ENCODE measurements at places on chromosomes 2 and 18.

DNA sequence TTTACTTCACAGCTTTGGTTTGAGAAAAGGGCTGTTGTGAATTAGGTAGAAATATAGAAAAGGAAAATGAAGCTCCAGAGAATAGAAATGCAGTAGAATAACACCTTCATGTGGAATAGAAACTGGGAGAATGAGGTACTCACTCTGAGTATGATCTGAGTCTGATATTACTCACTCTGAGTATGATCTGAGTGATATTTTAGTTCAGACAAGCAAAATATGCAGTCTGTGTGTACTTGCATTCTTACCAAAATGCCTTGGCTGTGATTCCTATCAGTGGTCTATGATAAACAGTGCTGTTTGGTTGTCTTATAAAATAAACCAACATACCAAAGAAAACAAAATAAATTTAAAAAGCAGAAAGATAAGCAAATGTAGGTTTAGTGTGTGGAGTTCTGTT, 487.6 kb downstream of the THSD7B start:
- DNase-seq: peak; percentile 67

- DNase-seq: no peak
Measured at GRCh38 chr2:105732955-105733607, 11.6 kb upstream of the NCK2 start.

- peak; percentile 75 for DNase-seq
Measured at GRCh38 chr2:25494616-25495015, 152.9 kb upstream of the DNMT3A start.

DNA sequence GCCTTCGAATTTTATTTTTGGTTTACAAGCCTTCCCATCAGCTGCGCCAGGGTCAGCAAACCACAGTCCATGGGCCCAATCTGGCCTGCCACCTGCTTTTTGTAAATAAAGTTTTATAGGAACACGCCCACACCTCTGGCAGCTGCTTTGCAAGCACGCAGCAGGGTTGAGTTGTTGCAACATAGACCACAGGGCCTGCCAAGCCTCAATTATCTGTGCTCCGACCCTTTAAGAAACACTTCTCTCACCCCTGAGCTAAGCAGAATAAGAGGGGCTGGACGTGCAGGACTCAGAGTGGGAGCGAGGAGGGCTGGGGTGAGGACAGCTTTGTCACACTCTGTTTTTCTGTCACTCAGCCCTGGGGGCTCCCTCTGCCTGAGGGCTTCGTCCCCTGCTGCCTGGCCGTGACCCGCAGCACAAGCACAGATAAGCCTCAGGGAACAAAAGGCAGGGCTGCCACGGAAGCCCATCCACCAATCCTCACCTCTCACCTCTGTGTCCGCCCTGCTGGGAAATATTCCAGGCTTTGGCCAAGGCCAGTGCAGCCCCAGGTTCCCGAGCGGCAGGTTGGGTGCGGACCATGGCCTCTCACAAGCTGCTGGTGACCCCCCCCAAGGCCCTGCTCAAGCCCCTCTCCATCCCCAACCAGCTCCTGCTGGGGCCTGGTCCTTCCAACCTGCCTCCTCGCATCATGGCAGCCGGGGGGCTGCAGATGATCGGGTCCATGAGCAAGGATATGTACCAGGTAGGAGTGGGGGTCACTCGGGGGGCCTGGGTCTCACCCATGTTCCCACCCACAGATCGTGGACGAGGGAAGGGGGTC, at the start of gene AGXT:
AGXT (plus strand) TSS at position 539 of the 823 bp plus-strand sequence; CDS start at position 581, 42 bp downstream.
- no peak for DNase-seq

- DNase-seq: no peak
Measured at GRCh38 chr2:181777734-181778133, 97.4 kb upstream of the NEUROD1 start.

DNA sequence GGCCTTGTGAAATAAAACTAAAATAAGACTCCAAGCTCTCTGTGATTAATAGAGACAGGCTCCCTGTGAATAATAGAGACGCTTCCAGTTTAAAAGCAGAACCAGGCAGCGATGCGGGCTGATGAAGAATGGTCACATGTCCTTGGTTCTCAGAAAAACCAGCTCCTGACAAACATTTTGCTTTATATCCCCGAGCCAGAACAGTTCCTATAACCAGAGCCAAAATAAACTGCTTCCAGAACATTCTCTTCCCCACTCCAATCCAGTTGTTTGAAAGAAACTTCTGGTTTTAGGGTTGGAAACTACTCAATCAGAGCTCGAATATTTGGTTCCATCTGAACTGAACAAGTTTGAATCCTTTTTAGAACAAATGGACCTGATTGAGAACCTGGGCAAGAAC, 213.7 kb downstream of the TSN start:
- no peak for DNase-seq

DNA sequence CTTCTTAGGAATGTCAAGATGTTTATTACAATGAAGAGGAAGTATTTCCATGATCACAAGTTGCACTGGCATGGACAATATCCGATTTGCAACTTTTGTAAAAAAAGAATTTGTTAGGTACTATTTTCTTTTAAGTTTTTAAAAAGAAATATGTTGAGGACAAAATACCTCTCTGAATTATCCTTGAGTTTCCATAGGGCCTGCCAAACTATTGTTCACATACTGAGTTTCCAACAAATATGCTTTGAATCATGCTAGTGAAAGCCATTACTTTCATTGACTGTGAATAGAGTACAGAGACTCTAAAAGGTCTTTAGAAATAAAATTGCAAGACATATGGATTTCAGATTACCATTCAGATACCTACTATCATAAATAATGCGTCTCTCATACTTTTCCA, 566.1 kb downstream of the TMEM182 start:
- DNase-seq: no peak

DNA sequence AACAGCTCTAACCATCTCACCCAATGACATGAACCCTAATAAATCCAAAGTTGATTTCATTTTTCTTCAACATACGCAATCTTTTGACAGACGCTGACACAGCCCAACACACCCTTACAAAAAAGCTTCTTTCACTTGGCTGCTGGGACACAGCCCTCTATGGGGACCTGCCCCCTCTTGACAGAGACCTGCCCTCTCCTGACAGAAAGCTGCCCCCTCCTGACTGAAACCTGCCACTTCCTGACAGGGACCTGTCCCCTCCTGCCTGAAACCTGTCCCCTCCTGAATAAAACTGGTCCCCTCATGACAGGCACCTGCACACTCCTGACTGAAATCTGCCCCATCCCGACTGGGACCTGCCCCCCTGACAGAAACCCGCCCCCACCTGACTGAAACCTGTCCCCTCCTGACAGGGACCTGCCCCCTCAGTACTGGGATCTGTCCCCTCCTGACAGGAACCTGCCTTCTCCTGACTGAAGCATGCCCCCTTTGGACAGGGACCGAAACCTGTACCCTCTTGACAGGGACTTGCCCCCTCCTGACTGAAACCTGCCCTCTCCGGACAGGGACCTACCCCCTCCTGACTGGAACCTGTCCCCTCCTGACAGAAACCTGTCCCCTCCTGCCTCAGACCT, 87.9 kb downstream of the PXDN start:
- no peak for DNase-seq

DNA sequence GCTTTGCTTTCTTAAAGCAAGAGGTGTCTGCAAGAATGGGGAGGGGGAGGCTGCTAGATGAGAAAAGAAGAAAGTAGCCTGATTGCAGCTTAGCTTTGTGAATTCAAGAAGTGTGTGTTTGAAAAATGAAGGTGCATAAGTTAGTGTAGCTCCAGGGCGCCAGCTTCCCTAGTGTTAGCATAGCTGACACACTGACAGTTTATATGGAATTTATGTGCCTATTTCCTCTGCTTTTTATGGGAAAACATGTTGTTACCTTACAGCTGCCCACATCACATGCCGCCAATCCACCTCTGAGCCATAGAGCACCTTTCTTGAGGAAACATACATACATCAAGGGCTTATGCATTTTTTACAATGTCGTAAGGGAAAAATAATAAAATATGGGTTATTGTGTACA, 536.4 kb upstream of the PIK3C3 start:
- no peak for DNase-seq

GRCh38 chr2:124315221-124315880, 290.3 kb downstream of the CNTNAP5 start:
- no peak for DNase-seq

DNA sequence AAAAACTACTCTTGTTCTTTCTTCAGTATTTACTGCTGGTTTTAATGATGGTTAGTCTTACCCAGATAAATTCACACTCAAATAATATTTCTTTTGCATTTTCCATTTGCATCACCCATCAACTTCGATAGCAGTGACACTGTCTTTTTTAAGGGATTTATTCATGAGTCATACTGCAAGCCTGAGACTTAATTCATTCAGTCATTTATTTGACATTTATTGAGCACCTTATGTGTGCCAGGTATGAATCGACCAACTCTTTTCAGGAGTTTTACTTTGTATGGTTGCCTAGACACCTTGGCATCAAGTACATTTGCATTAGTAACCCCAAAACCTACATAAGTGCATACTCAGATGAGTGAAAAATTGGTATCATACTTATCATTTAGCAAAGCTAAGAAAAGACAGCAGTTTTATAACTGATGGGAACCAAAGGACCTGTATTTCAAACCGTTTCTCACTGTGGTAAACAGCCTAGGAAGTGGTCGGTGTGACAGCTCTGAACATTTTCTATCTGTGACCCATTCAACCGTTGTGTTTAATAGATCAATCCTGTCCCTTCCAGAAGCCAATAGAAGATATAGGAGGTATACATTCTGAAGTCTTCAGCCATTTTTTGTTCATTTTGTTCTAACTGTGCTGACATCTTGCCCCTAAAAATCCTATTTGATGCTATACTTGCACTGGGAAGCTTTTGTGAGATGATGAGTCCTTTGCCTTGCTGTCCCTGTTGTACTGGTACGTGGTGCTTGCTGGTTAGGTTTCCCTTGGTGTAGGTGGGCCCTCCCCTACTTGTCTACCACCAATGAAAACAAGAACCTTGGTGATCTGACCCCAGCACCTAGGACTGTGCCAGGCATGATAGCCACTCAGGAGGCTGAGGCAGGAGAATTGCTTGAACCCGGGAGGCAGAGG, 484.7 kb upstream of the RAB12 start:
- no peak for DNase-seq

- DNase-seq: no peak
Measured at GRCh38 chr18:22469926-22470247, 52.2 kb upstream of the CTAGE1 start.

DNA sequence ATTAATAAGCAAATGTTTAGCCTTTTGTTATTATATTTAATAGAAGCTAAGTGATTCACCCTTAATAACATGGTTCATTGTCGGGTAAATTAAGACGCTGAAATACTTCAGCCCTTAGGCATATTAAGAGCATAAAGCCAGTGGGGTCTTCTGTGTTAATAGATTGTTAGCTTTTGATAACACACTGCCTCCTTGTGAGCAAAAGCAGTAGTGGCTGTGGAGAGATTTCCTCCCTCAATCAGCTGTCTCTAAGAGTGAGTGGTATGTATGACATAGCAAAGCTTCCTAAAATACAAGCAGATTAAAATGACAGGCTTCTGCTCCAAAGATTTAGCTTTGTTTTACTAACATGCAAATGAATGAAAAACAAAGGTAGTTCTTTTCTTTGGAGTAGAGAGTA, 143.7 kb upstream of the SYT4 start:
- DNase-seq: no peak

- DNase-seq: no peak
Measured at GRCh38 chr2:145325485-145325884, 805.6 kb upstream of the ZEB2 start.

DNA sequence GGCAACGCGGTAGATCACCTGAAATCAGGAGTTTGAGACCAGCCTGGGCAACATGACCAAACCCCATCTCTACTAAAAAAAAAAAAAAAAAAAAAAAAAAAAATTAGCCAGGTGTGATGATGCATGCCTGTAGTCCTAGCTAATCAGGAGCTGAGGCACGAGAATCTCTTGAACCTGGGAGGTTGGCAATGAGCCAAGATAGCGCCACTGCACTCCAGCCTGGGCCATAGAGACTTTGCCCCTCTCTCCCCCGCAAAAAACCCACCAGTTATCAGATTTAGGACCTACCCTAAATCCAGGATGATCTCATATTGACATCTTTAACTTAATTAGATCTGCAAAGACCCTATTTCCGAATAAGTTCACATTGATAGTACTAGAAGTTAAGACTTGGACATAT, 29.2 kb upstream of the LDAH start:
- no peak for DNase-seq

- no peak for DNase-seq
Measured at GRCh38 chr2:162487816-162488215, 143.9 kb downstream of the GCA start.

Measured in fibroblast of skin of right quadriceps (primary cell).